Activated CD4-positive, alpha-beta T cell treated with anti-CD3 and anti-CD28 coated beads, Interleukin-2, amount 50 U/mL, for 24 hours (primary cell): ENCODE measurements at places on chromosomes 12 and 14.

- DNase-seq: no peak
Observed at GRCh38 chr12:28176295-28176694, 14.0 kb upstream of the CCDC91 start.

GRCh38 chr12:49763006-49763591 lies 21.7 kb downstream of the TMBIM6 start:
- peak; percentile 71 for DNase-seq

DNA sequence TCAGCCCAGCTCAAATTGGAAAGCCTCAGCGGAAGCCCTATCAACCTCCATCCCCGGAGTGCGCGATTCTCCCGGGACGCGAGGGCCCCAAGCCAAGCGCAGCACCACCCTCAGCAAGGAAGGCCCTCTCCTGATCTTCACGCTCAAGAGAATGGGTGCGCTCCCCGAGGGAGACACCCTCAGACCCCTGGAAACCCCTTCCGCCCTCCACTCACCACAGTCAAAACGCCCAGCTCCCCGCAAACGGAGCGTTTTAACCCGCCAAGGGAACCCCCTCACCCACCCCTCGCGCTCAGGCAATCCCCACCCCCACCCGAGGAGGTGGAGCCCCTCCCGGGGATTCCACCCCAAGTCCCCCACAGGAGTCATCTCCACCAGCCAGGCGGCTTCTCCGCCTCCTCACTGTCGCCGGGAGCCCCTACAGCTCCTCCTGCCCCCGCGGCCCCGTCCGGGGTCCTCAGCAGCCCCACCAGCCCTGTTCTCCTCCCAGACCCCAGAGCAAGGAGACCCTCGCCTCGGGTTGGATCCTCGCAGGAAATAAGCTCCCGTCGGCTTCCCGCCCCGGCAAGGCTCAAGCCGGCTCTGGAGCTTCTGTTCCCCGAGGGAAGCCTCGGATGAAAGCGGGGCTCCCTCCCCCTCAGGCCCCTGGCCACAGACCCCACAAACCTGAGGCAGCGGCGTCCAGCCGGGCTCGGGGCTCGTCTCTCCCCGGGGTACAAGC lies 507 bp downstream of the BAZ2A start:
- no peak for DNase-seq

DNA sequence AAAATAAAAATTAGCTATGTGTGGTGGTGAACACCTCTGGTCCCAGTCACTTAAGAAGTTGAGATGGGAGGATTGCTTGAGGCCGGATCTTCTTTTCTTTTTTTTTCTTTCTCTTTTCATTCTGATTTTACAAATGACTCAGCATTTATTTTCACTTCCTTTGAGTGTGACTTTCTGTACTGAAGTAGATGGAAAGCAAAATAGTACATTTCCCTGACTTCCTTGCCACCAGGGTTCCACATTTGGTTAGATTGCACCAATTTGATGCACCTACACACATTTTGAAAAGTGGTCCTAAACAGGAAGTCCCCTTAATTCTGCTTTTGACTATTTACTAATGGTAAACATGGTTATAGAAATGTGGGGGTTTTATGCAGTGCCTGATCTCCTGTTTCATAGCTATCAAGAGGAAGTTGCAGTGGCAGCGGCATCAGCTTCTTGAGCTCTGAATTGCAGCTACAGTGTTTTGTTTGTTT lies 13.0 kb upstream of the LEMD3 start:
- no peak for DNase-seq

DNA sequence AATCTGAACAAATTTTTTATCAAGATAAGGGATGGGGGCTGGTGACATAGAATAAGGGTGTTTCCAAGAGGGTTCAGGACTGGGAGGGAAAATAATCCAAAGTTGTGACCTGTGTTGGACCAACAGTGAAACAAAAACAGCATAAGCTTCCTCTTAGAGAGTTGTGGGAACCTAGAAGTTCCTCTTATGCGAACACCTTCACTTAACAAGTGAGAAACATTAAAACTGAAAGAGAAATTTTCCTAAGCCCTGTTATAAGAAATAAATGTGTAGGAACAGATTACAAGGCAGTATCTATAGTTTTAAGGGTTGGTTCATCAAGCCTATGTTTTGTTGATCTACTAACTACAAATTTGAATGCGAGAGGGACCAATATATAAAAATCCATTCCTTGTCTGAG lies 58.4 kb downstream of the LLPH start:
- no peak for DNase-seq

- DNase-seq: no peak
Observed at GRCh38 chr12:113278141-113278540, 56.8 kb downstream of the SLC8B1 start.

DNA sequence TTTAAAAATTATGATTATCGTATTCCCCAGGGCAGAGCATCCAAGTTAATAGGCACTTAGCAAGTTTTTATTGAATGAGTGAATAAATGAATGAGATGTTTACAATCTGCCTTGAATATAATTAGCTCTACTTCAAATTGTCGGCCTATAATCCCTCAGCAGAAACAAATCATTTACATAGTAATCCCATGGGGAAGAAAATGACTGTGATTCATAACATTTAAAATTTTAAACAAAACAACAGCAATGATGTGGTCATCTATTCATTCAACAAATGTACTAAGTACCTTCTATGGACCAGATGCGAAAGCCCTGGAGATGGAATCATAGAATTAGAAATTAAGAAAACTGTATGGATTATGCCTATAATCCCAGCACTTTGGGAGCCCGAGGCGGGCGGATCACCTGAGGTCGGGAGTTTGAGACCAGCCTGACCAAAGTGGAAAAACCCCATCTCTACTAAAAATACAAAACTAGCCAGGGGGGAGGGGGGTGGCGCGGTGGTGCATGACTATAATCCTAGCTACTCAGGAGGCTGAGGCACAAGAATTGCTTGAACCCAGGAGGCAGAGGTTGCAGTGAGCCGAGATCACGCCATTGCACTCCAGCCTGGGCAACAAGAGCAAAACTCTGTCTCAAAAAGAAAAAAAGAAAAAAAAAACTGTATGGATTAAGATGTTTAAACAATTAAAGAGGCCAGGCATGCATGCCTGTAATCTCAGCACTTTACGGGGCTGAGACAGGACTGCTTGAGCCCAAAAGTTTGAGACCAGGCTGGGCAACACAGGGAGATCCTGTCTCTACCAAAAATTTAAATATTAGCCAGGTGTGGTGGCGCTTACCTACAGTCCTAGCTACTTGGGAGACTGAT lies 17.7 kb upstream of the MDM2 start:
- DNase-seq: no peak

- DNase-seq: no peak
Observed at GRCh38 chr12:111032591-111032919, 112.2 kb upstream of the MYL2 start.

DNA sequence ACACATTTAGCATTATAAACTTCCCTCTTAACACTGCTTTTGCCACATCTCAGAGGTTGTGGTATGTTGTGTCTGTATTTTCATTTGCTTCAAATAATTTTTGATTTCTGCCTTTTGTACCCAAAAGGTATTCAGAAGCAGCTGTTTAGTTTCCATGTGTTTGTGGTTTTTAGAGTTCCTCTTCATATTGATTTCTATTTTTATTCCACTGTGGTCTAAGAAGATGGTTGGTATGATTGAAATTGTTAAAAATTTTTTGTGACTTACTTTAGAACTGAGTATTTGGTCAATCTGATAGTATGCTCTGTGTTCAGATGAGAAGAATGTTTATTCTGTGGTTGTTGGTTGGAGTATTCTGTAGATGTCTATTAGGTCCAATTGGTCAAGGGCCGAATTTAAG lies 76.4 kb downstream of the IFNG-AS1 start:
- DNase-seq: no peak

GRCh38 chr12:66571361-66571915 lies 107.4 kb downstream of the GRIP1 start:
- no peak for DNase-seq

DNA sequence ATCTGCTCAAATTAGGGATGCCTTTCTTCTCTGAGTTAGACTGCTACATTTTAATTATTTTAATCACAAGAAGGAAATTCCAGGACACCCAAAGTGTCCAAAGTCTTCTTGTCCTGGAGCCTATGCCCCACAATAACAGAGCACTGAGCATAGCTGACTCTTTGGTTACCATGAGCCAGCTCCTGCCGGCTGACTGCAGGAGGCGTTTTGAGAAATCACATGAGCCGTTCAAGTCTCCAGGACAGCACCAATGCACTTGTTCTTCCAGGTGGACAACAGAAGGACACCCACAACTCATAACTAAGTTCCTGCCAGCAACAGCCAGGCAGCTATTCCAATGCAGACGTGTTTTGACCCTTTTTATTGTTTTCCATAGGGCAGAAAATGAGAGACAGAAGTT lies 46.0 kb upstream of the SRSF5 start:
- no peak for DNase-seq

DNA sequence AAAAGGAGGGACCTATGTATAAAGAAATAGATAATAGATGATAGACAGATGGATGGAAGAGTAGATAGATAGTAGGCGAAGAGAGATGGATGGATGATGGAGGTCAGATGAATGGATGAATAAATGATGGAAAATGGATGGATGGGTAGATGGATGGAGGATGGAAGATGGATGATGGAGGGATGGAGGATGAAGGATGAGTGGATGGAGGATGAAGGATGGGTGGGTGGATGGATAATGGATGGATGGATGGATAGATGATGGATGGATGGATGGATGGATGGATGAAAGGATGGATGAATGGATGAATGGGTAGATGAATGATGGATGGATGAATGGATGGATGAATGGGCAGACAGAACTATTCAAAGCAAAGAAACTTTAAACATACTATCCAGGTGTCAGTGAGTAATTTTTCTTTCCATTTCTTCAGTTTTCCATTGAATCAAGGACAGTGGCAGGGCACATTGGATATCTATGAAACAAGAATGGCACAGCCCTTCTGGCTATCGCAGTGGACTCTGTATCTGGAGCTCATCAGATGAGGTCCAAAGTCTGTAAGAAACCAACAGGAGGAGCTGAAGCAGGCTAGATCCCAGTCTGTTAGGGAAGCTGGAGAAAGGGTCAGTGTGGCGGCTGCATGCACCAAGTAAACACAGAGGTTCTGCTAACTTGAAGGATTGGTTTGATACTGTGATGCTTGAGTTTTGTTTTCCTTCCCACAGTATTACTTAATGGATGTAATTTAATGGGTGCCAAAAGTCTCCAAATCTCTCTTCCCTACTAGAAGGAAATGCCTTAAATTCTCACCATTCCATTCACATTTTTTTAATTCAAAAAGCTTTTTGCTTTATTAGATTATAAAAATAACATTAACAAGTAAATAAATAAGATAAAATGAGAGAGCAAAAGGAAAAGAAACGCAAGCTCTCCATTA lies 18.1 kb upstream of the MED13L start:
- DNase-seq: no peak

DNA sequence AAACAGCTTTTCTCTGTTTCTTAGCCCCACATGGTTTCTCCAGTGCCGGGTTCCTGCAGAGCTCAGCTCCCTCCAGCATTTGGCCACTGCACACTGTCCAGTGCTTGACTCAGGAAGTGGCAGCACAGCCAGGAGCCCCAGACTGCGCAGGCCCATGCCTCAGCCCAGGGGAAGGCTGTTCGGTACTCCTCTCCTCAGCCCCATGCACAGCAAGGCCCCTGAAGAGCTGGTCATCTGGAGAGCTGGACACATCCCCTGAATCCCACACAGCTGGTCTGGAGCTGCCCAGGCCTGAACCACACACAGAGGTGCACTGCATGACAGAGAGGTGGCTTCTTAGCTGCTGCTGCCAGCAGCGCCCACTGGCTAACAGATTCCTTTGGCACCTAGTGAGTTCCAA lies 48.3 kb downstream of the STAB2 start:
- no peak for DNase-seq

DNA sequence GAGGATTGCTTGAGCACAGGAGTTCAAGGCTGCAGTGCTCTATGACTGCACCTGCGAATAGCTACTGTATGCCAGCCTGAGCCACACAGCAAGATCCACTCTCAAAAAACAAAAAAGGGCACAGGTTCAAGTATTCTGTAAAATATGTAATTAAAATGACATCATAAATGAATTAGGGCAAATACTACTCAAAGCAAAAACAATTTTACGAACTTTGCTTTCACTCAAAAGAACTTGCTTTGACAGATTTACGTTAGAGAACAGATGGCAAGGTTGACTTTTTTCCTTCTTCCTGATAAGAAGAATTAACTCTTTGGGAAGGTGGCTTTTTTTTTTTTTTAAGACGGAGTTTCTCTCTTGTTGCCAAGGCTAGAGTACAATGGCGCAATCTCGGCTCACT lies 44.0 kb upstream of the EAPP start:
- no peak for DNase-seq

DNA sequence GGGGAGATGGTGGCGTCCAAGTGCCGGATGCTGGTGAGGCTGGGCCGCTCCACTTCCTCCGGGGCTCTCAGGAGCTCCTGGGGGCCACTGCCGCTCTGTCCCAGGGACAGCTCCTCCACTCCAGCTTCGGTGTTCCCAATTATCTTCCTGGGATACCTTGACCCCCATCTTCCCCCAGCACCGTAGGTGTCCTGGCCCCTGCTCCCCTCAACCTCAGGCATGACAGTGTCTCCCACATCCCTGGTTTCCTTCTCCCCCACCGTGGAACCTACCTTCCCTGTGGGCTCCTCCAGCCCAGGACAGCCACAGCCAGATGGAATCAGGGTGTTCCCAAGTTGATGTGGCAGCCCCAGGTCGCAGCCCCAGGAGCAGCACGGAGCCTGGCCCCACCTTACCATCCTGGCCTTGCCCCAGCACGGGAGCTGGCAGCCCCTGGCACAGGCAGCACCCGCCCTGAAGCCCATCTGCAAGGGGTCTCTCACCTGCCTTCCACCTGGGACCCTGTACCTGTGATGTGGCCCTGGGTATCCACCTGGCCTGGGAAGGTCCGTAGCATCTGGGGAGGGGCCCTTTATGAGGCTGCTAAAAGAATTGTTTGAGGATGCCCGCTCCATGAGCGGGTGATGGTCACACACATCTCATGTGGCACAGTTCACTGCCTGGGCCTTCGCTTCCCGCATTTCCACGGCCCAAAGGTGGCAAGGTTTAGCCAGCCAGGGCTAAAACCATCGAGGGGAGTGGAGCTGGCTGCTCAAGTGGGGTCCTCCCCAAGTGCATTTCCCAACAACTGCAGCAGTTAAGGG lies 4.1 kb downstream of the TMEM121 start:
- no peak for DNase-seq

- no peak for DNase-seq
Observed at GRCh38 chr12:28489246-28489645, 299.0 kb downstream of the CCDC91 start.

- no peak for DNase-seq
Observed at GRCh38 chr12:94644141-94644979, 6.0 kb downstream of the TMCC3 start.

DNA sequence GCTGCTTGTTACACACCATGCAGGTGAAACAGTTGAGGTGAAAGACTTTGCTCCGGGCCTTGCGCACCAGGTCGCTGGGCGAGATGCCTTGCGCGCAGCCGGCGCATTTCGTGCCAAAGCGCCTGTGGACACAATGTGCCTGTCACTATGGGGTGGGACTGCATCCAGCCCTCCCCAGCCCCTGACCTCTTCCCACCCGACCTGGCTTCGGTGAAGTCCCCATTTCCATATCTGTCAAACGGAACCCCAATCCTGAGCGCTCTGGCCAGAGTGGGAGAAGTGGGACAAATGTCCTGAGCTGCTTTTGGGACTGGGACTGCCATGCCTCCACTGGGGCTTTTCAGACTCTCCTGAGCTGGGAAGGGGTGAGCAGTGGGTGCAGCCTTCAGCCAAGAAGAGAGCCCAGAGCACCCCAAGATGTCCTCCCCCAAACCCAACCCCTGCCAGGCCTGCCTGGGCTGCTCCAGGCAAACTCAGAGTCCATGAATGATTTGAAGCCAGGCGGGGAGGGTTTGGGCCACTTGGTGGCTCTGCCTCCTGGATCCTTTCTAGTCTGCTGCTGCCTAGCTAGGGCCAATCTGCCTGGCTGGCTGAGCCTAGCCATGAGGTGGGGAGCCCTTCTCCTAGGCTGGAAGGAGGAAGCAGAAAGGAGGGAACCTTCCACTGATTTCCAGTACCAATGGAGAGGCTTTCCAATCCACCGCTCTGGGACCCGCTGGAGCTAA lies 2.3 kb downstream of the LHX5 start:
- no peak for DNase-seq
